ENCODE measurements at places on chromosomes 6 and 20. TPM values are rescaled to one million over a fixed set of nuclear protein-coding genes. Genes with fewer than 3 reads are reported as not detected.

Gene RAET1L
- total RNA-seq = not detected

Gene CCND3
- total RNA-seq = 19.4 TPM

Gene ZSCAN23
- total RNA-seq = 5.3 TPM

Gene PRPH2
- 0.83 TPM for total RNA-seq

Gene BPIFA1
- not detected for total RNA-seq

- no peak for DNase-seq
These were observed 75.6 kb downstream of the SAMD3 start for GRCh38 chr6:130147111-130147510.

GRCh38 chr6:116783852-116784251, 18.3 kb upstream of the FAM162B start:
- peak; percentile 15 for DNase-seq

GRCh38 chr20:38267901-38268514, 7.5 kb upstream of the KIAA1755 start:
- DNase-seq = no peak

DNA sequence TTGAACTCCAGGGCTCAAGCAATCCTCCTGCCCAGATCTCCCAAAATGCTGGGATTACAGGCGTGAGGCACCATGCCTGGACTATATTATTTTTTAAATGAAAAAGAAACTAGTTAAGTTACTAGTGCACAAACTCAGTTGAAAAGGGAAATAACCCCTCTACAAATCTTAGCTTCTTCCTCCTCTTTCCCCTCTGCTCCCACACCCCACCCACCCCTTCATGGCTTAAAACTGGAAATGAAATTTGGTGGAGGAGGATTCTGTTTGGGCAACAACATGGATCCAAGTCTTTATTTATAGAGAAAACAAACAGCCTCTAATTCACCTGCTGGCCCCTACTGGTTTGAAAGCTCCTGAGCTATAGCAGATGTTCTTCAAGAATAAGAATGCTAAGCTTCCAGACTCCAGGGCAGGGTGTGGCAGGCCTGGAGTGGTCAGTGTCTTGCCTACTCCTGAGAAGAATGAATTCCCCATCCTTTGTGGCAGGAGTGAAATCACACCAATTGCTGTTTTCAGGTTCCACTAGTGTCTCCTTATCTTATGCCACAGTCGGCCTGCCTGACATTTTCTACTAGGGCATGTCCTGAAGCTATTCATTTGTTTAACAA, 73.5 kb downstream of the ZFP64 start:
- no peak for DNase-seq

DNA sequence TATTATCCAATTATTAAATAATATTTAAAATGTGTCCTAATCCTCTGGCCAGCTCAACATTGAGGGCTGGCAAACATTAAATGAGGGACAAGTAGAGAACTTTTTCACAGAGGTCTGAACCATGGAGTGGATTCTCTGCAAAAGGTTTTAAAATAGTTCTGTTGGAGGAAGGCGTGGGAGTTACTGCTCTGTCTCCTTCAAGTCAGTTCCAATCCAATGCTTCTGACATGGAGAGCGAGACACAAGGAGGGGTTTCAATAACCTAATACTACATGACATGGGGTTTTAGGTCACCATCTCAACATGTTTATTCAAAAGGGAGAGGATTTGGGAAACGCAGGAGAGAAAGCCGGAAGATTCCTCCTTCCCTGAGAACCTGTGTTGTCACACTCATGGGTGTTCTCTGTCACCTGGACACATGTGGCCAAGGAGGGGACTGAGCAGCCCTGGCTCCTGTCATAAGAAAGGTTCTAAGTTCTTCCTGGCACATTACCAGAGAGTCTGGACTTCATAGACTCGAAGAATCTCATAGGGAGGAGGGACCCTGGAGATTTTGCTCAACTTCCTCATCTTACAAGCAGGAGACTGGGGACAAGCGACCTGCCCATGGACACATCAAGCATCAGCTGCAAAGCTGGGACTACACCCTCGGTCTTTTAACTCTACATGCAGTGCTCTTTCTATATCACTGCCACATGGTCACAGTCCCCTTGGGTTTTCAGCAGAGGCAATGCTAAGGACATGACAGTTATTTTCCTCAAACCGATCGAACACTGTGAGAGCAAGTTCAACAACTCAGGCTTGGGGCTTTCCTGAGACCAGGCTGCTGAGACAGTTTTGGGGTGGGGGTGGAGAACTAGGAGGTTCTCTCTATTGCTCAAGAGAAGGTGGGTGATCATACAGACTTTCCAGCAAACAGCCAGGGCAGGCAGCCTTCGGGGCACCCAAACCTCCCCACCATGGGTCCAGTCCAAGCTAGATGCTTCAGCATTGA, 38.6 kb downstream of the PRDM1 start:
- no peak for DNase-seq

DNA sequence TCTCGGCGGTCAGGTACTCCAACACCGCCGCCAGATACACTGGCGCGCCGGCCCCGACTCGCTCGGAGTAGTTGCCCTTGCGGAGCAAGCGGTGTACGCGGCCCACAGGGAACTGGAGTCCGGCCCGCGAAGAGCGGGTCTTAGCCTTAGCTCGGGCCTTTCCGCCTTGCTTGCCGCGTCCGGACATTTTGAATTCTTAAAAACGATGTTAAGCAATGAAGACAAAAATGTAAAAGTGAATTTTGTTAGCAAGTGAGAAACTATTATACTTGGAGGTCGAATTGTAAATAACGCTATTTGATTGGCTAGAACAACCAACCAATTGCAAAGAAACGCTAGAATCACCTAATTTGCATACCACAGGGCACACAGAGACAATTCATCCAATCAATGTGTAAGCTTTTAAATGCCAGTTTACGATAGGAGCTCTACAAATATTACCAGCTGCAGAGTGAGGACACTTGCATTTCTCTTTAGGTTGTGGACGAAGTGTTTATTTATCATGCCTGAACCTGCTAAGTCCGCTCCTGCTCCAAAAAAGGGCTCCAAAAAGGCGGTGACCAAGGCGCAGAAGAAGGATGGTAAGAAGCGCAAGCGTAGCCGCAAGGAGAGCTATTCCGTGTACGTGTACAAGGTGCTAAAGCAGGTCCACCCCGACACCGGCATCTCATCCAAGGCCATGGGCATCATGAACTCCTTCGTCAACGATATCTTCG, 112.0 kb downstream of the HFE start:
- peak; percentile 97 for DNase-seq

- peak; percentile 69 for DNase-seq
These were observed 16.7 kb downstream of the TAB2 start for GRCh38 chr6:149334201-149334600.

DNA sequence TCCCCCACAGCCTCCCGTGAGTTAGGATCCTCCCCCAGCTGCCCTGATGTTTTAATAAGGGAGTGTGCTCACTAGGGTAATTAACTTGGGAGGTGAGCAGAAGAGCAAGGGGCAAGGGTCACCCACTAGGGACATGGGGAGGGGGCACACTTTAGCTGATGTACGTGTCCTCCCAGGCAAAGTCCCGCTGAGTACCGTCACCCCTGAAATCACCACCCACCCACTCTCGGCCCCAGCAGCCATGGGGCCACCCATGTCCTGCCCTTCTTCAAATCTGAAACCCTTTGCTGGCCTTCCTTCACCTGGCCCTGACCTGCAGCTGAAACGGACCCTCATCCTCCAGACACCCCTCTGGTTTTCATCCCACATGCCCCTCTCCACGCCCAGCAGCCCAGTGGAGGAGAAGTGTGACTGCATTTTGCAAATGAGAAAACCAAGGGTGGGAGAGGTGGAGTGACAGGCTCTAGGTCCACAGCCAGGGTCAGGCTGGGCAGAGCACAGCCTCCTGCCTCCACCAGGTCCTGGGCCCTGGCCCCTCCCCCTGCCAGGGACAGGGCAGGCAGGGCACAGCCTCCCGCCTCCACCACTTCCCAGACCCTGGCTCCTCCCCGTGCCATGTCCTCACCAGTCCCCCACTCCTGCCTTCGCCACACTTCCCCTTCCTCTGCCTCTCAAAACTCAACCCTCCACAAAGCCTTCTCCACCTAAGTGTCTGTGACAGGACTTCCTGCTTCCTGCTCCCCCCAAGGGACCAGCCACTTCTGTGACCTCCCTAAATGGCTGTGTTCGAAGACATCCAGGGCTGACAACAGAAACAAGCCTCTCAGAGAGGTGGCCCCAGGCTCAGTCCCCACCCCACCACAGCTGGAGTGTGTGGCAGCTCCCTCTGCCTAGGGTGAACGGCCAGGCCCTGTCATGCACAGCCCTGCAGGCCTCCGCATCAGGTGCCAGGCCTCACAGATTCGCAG, 15.1 kb downstream of the ACSS1 start:
- DNase-seq = no peak

GRCh38 chr20:51562332-51563173, 20.0 kb upstream of the NFATC2 start:
- DNase-seq = peak; percentile 95

DNA sequence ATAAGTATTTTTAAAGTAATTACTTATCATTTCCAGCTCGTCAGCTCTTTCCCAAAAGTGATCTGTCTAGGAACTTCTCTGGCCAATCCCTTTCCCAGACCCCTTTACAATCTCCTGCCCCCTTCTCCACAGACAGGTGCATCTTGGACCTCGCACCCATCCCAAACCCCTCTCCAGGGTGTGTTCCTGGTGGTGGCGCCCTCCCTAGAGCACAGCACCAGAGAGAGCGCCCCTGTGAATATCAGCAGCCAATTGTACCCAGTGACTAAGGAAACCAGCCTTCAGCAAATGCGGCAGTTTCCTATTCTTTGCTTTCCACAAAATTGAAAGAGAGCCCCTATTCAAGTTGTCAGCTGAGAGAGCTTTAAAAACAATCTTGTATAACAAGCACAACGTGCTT, 157.7 kb downstream of the RNASET2 start:
- no peak for DNase-seq

DNA sequence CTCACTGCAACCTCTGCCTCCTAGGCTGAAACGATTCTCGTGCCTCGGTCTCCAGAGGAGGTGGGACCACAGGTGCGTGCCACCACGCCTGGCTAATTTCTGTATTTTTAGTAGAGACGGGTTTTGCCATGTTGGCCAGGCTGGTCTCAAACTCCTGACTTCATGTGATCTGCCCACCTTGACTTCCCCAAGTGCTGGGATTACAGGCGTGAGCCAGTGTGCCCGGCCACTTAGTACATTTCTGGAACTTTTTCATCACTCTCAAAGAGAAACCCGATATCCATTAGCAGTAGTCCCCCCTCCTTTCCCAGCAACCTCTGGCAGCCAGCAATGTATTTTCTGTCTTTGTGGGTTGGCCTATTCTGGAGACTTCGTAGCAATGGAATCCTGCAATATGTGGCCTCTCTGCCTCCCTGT, 109.8 kb downstream of the JARID2 start:
- peak; percentile 50 for DNase-seq

- peak; percentile 71 for DNase-seq
These were observed 160.2 kb upstream of the SGK1 start for GRCh38 chr6:134477991-134478635.

GRCh38 chr20:4431446-4431845, 290.3 kb upstream of the PRND start:
- no peak for DNase-seq

- DNase-seq = peak; percentile 17
These were observed 972 bp downstream of the RNF8 start for GRCh38 chr6:37354526-37355384.

GRCh38 chr6:3460253-3460652, 3.4 kb upstream of the SLC22A23 start:
- DNase-seq = no peak

- peak; percentile 85 for DNase-seq
These were observed 99.9 kb downstream of the CAP2 start for GRCh38 chr6:17493286-17493685.

- no peak for DNase-seq
These were observed 58.7 kb downstream of the UTRN start for GRCh38 chr6:144343701-144344428.

DNA sequence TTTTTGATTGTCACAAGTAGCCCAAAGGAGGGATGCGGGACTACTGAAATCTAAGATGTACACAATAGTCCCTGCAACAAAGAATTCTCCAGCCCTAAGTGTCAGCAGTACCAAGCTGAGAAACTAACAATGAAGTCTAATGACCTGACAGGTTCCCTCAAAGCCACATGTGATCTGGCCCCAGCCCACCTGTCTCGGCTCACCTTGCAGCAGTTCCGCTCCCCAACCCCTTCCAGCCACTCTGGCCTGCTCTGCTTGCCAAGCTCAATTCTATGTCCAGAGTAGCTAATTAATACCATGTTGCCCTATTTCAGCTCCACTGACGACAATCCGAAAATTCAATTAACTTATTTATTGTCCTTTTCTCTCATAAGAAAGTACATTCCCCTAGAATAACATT, 72.1 kb downstream of the ZMYND8 start:
- no peak for DNase-seq

- DNase-seq = peak; percentile 76
These were observed 1.7 kb upstream of the GMPR start for GRCh38 chr6:16236631-16237199.

DNA sequence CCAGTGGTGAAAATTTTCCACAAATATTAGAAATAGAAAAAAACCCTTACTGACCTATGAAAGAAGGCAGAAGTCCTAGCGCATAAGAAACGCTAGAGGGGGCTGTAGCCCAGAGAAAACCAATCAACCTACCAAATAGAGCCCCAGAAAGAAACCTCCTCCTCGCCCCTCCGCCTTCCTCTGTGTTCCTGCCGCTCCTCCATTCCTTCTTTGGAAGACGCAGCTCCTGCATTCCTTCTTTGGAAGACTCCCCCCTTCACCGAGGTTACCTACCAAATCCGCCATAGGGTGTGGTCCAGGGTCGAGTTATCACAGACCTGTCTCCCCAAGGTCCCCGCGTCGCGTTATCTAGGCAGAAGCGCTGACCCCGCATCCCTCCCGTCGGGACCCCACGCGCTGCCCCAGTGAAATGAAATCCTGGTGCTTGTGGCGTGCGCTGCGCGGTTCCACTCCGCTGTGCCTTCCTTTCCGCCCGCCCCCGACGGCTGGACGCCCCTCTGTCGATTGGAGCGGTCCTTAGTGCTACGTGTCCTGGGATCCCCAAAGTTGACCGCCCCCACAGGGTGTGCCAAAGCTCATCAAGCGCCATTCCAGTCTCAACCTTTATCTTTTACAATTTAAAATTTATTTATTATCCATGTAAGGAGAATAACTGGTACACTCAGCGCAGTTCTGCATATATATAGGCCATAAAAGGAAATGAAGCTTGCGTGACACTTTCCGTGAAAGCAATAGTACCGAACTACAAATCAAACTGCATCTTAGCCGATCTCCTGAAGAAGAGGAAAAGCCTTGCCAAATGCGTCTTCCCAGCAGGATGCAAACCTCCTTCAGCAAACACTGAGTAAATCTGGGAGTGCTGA, 13.0 kb downstream of the RPP21 start:
- peak; percentile 74 for DNase-seq

DNA sequence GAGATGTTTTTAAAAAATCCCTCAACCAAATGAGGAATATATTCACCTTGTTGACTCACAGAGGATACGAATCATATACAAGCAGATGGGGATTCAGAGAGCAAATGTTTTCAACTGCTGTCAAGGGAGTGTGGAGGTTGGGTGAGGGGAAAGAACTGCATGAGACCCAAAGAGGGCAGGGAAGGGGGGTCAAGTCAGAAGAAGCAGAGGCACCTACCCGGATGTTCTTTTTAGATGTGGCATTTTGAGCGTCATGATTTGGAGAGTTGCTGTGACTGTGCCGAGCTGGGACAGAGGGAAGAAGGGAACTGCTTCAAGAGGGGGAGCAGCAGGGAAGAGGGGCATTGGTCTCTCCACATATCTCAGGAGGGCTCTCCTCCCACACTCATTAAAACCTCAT, 191.3 kb upstream of the PROKR2 start:
- DNase-seq = no peak

Measured in IMR-90 (cell line).